ENCODE measurements at places on chromosomes 16 and 17. TPM values are rescaled to one million over a fixed set of nuclear protein-coding genes. Genes with fewer than 3 reads are reported as not detected.

The ZFPM1 gene
- total RNA-seq = 12.5 TPM

The TPSAB1 gene
- 62.1 TPM for total RNA-seq

The SCNN1G gene
- total RNA-seq = 3.4 TPM

The TMEM97 gene
- total RNA-seq = 38.5 TPM

The NAGS gene
- 5.2 TPM for total RNA-seq

The CIBAR2 gene
- total RNA-seq = 0.32 TPM

The HES7 gene
- total RNA-seq = not detected

The ABCC12 gene
- not detected for total RNA-seq

The C16orf89 gene
- 1.6 TPM for total RNA-seq

The CACNG3 gene
- not detected for total RNA-seq

The KRT36 gene
- not detected for total RNA-seq

The DBNDD1 gene
- total RNA-seq = 2.2 TPM

The COQ7 gene
- 28.4 TPM for total RNA-seq

The GNG13 gene
- total RNA-seq = not detected

The PRSS33 gene
- total RNA-seq = not detected

The EVPL gene
- total RNA-seq = 18.8 TPM

The ITGB3 gene
- 1.9 TPM for total RNA-seq

The CES3 gene
- total RNA-seq = 136 TPM

The NECAB2 gene
- total RNA-seq = 0.42 TPM

The TRAF4 gene
- 92.1 TPM for total RNA-seq

The DNAI2 gene
- not detected for total RNA-seq

The KCNJ12 gene
- total RNA-seq = 0.82 TPM

The XYLT1 gene
- 15.0 TPM for total RNA-seq

The PRR29 gene
- 0.16 TPM for total RNA-seq

The CNTNAP4 gene
- total RNA-seq = not detected

The TMEM132E gene
- total RNA-seq = 0.11 TPM

The KCNJ18 gene
- not detected for total RNA-seq

The KRT16 gene
- total RNA-seq = not detected

The DHX58 gene
- total RNA-seq = 11.3 TPM

The SP6 gene
- total RNA-seq = 8.8 TPM

The GPRC5C gene
- 193 TPM for total RNA-seq

The PRRT2 gene
- 1.4 TPM for total RNA-seq

The ODAD4 gene
- 0.15 TPM for total RNA-seq

The DPEP1 gene
- 0.42 TPM for total RNA-seq

The ZG16 gene
- 280 TPM for total RNA-seq

The KRTAP4-2 gene
- total RNA-seq = not detected

The PCGF2 gene
- 45.5 TPM for total RNA-seq

The OR3A2 gene
- not detected for total RNA-seq
